ENCODE measurements at places on chromosomes 2 and 18. TPM values are rescaled to one million over a fixed set of nuclear protein-coding genes. Genes with fewer than 3 reads are reported as not detected.

The CPO gene
- total RNA-seq = 0.27 TPM

The ST8SIA5 gene
- 5.4 TPM for total RNA-seq

The ZFP36L2 gene
- 55.0 TPM for total RNA-seq

The MBD2 gene
- total RNA-seq = 46.3 TPM

The NEU4 gene
- 0.52 TPM for total RNA-seq

The CAPN14 gene
- 0.42 TPM for total RNA-seq

The ASB18 gene
- 3.8 TPM for total RNA-seq

The NOL4 gene
- total RNA-seq = 0.35 TPM

The IL36RN gene
- not detected for total RNA-seq

The DHX57 gene
- 8.9 TPM for total RNA-seq

The AGBL5 gene
- total RNA-seq = 9.4 TPM

The PTPRN gene
- not detected for total RNA-seq

The SLC4A5 gene
- 2.2 TPM for total RNA-seq

The ATP6V1C2 gene
- total RNA-seq = 2.7 TPM

DNA sequence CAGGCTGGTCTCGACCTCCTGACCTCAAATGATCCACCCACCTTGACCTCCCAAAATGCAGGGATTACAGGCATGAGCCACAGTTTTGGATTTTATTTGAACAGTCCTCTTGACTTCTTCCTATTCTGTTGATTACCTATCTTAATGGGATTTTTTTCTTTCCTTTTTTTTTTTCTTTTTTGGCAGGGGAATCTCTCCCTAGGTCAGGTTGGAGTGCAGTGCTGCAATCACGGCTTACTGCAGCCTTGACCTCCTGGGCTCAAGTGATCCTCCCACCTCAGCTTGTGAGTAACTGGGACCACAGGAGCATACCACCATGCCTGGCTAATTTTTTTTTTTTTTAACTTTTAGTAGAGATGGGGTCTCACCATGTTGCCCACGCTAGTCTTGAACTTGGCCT is 2.8 kb downstream of the MTHFD2 start:
- no peak for DNase-seq

- no peak for DNase-seq
Measured at GRCh38 chr2:8538931-8539621, 142.8 kb upstream of the ID2 start.

- DNase-seq = no peak
Measured at GRCh38 chr18:79982736-79983135, 5.6 kb downstream of the TXNL4A start.

DNA sequence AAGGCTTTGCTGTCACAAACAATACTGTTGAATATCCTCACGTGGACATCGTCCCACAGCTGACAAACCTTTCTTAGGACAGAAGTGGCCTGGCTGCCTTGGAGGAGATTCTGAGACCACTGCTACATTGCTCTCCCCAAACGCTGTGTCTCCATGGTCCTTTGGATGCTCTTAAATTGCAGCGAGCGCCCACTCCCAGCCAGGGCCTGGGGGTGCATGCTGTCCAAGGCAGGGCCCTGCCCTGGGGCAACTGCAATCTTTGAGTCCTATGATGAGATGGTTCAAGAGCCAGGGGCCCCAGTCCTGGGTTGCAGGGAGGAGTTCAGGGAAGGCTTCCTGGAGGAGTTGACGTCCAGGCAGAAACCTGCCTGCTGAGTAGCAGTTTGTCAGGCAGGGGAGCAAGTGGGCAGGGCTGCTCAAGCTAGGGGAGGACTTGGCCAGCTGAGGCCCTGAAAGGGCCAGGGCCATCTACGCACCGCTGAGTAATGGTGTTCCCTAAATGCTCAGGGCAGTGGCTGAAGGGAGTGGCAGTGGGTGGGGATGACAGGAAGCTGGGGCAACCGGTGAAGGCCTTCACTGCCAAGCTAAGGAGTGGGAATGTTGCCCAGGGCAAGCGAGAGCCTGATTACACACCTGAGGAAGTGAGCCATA is 10.8 kb upstream of the SDC1 start:
- DNase-seq = no peak

GRCh38 chr18:23920054-23920453 is 94.5 kb upstream of the TTC39C start:
- no peak for DNase-seq

DNA sequence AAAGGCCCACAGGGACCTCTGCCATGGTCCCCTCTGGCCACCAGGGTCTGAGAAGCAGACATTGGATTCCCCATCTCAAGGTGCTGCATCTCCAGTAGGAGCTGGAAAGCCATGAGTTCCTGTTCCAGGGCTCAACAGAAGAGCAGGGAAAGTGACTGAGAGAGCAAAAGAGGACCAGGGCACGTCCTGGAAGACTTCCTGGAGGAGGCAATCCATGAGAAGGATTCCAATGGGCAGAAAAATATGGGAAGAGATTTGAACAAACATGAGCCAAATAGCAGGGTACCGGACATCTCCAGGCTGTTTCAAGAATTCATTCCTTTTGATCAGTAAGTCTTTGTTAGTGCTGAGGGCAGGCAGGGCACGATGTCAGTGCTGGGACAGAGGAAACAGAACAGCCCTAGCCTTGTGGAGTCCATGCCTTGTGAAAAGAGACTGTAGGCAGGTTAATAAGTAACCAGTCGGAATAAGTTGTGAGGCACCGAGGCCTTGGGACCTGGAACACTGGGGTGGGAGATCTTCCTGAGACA is 72.8 kb upstream of the TWIST2 start:
- DNase-seq = no peak

- no peak for DNase-seq
Measured at GRCh38 chr18:9792565-9793245, 84.6 kb downstream of the RAB31 start.

- DNase-seq = no peak
Measured at GRCh38 chr2:62966991-62967390, 83.6 kb upstream of the OTX1 start.

GRCh38 chr2:28432362-28432761 is 39.7 kb downstream of the FOSL2 start:
- no peak for DNase-seq

DNA sequence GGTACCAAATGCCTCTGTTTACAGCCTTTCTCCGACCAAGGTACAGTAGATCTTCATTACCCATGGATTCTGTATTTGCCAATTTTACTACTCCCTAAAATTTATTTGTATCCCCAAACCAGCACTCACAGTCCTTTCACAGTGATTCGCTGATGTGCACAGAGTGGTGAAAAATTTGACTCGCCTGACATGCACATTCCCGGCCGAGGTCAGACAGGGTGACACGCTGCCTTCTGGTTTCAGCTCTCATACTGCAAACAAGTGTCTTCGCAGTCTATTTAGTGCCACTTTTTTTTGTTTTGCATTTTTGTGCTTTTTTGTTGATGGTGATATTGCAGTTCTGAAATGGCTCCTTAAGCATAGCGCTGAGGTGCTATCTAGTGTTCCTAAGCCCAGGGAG is 71.0 kb downstream of the MAPK4 start:
- DNase-seq = no peak

GRCh38 chr18:34189656-34190435 is 34.9 kb downstream of the NOL4 start:
- no peak for DNase-seq

- no peak for DNase-seq
Measured at GRCh38 chr2:195486987-195487644, 169.9 kb upstream of the SLC39A10 start.

DNA sequence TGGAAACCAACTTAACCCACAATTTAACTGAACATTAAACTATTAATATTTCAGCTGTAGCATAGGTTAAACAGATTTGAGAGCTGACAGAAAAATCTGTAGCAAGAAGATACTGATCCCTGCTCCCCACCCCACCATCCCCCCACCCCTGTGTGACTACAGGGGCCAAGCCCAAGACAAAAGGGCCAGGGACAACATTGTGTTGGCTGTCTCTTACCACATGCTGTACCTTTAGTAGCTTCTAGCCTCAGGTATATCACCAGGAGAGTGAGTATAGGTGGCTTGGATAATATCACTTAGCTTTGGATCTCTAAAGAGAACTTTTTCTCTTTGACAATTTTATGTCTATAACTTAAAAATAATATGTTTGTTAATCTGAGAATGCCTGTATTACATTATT is 140.7 kb downstream of the AGPS start:
- DNase-seq = no peak

GRCh38 chr18:36623681-36624190 is 205.1 kb downstream of the TPGS2 start:
- DNase-seq = no peak

DNA sequence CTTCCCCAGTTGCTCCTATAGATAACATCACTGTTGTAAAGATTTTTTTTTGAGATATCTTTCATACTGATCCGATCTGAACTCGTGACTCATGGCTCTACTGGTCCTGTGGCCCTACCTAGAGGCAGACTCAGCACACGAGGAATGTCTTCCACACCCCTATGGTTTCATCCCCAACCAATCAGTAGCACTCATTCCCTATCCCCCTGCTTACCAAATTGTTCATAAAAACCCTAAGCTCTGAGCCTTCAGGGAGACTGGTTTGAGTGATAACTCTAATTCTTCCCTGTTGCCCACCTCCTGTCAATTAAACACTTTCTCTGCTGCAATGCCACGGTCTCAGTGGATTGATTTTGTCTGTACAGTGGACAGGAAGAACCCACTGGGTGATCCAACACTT is 4.2 kb upstream of the SAP130 start:
- DNase-seq = no peak

- no peak for DNase-seq
Measured at GRCh38 chr2:19369341-19369955, 11.0 kb upstream of the OSR1 start.

DNA sequence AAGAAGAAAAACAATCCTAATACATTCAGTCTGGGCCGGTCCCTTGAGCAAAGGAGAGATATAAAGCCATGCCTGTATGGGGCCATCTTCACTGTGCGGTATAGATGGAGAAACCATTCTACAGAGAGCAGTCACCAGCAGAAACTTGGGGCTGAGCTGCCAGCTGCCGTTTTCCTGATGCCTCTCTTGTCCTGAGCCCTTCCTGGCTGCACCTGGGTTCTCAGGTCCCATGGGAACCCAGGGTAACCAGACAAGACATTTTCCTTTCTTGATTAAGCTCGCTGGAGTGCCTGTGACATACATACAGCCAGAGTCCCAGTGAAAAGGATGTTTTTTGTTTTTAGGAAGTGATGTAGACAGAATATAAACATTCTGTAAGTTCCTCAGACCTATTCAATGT is 5.3 kb upstream of the METTL21A start:
- no peak for DNase-seq

- DNase-seq = peak; percentile 91
Measured at GRCh38 chr2:20378891-20379519, 28.4 kb upstream of the PUM2 start.

DNA sequence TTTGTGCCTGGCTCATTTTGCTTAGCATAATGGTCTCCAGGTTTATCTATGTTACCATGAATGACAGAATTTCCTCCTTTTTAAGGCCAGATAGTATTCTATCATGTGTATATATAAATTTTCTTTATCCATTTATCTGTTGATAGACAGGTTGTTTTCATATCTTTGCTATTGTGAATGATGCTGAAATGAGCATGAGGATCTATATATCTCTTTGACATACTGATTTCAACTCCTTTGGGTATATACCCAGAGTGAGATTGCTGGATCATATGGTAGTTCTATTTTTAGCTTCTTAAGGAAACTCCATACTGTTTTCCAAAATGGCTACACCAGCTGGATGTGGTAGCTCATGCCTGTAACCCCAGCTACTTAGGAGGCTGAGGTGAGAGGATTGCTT is 86.4 kb upstream of the LTBP1 start:
- no peak for DNase-seq

GRCh38 chr2:28049416-28049815 is 158.9 kb downstream of the BABAM2 start:
- no peak for DNase-seq

DNA sequence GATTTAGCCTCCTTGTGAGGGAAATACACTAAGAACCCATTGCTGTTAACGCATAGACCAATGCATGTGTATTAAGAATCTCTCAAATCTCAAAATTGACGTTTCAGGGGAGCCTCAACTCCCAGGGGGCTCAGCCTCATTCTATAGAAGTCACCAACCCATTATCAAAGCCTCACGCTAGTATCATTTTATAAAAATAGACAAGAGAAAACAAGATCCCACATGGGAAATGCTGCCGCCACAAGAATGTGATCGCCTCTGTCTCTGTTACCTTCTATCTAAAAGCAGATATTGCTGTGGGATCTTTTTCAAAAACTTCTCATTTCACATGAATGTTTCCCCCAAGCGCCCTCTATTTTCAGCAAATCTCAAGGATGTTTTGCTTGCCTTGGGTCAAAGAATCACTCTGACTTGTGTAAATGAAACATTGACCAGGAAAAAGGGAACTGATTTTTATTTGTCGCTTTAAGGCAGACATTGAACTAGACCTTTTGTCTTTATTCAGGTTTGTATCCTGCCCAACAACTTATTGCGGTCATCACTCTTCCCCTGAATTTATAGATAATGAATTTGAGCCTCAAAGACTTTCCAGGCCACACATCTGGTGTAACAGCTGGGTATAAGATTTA is 679.0 kb upstream of the ID2 start:
- no peak for DNase-seq

- no peak for DNase-seq
Measured at GRCh38 chr2:43370146-43370545, 143.7 kb upstream of the ZFP36L2 start.

GRCh38 chr2:61733563-61733962 is 120.3 kb downstream of the FAM161A start:
- DNase-seq = no peak

DNA sequence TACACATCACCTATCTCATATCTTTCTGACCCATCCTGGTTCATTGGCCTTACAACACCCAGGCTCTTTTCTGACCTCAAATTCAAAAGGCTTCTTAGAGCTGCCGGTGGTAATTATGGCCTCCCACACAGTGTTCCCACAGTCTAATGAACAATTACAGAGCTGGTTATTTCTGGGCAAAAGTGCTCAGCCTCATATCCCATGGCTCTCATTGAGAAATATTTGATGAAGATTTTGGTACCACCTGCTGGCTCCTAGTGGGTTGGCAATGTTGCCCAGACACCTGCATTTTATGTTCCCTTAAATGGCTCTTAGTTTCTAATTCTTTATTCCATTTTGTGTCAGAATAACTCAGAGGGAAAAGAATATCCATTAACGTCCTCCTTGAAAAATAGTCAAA is 20.1 kb upstream of the SCYGR2 start:
- DNase-seq = no peak

DNA sequence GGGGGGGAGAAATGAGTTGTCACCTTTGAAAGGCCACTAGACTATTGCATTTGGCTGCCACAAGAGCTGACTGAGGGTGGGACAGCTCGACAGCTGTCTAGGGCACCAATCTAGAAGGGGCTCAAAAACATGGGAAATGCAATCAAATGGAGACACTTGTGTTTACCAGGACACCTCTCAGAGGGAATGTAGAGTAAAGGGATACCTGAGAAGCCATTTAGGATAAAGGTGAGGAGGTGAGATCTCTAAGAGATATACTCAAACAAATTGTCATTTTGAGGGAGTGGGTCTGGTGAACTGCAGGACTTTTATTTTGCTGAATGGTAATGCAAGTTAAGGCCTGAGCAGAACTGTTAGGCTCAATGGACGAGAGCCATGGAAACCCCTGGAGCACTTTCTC is 159.8 kb downstream of the DDX1 start:
- no peak for DNase-seq
